ENCODE measurements at places on chromosomes 6 and 20.

DNA sequence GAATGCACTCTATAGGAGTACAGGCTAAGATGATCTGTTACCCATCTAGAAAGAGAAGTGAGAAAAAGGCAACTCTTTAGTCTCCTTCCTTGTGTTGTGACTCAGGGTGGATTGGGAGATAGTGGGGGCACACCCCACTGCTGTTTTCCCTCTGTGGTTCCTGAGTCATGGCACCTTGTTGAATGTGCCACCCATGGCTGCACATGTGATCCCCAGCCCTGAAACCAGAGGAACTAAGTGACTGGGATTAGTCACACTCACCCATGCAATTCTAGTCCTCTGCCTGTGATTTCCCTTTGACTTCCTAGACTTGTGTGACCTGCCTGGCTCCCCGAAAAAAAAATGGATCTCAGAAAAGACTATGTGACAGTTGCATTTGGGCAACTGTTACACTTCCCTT is 48.6 kb upstream of the HTR1B start:
- no peak for DNase-seq

DNA sequence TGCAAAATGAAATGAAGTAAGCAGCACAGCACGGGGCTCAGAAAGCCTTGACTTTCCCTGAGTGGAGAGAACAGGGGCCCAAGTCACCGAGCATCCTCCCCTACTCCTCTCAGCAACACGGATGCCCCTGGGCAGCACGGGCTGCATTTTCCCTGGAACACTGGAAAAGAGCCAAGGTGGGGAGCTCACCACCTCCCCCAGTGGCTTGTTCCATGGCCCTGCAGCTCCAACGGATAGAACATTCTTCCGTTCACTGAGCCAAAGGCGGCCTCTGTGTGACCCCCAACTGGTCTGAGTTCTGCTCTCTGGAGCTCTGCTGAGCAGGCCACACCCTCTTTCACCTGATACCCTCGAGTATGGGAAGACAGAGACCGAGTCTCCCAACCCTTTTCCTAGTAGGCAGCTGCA is 20.8 kb upstream of the EMILIN3 start:
- DNase-seq, result no peak

DNA sequence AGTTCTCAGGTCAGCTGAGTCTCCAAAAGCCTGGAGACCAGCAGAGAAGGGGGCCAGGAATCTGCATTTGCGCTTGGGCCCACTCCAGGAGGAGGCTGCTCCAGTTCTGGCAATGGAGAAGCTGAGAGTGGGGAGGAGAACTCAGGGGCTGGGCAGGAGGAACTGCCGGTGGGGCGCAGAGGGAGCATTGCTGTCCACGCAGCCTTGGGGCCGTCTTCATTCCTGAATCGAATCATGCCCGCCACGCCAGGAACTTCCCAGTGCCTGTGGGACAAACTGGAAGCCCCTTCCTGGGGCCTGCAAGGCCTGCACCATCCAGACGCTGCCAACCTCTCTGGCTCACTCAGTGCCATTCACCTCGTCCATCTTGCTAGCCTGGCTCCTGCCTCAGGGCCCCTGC is 16.9 kb downstream of the RAB44 start:
- no peak for DNase-seq

- no peak for DNase-seq
Measured at GRCh38 chr6:15658181-15658744, 4.6 kb downstream of the DTNBP1 start.

DNA sequence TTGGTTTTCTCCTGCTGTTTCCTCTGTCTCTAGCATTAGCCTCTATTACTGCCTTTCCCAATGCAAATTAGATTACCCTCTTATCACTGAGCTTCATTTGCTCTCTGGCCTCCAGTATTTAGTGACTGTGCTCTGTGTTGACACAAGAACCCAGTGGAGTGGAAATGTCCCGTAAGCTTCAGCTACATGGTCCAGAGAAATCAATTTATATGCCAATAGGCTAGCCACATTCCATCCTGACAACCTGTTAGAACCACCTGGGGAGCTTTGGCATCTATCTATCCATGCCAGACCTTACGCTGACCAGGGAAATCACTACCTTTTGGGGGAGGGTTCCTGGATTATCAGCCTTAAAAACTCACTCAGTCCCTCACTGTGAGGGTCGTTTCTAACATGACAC is 459.6 kb downstream of the UTRN start:
- no peak for DNase-seq
